ENCODE measurements at places on chromosomes 2 and 18.

DNA sequence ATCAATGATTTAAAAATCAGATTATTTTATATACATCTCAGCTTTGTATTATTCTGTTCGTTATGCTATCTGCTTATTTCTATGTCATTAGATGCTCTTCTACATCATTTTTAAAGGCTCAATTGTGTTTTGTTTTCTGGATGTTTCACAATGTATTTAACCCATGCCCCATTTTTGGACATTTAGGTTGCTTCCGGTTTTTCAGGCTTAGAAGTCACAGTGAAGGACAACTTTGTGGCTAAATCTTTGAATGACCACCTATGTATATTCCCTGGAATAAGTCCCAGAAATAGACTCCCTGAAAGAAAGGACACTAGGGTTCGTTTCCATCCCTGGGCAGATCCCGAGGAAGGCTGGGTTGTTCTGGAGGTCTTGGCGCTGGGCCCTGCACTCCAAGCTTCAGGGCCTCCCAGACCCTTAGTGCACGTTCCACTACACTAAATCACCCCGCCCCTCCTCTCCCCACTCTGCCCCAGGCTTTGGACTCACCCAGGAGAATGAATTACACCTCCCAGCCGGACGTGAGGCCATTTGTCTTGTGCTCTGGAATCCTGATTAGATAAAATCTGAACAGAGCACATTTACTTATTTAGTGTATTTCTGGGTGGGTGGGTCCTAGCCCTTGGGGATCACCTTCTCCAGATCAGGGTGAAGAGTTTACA lies 188.2 kb downstream of the ZFP36L2 start:
- no peak for DNase-seq

DNA sequence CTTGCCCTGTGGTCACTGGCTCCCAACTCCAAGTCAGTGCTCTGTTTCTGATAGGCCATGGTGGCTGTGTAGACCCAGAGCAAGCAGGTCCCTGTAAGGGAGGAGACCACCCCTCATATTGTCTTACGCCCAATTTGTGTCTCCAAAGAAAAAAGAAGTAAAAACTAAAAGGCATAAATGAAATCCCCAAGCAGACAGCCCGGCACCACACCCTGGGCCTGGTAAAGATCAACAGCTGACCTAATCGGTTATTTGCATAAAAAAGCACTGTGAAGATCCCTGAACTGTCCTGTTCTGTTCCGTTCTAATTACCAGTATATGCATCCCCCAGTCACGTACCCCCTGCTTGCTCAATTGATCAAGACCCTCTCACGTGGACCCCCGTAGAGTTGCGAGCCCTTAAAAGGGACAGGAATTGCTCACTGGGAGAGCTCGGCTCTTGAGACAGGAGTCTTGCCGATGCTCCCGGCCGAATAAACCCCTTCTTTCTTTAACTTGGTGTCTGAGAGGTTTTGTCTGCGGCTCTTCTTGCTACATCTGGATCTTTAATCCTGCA lies 364.1 kb upstream of the HS6ST1 start:
- no peak for DNase-seq

- DNase-seq = no peak
These were observed 69.1 kb downstream of the EHD3 start for GRCh38 chr2:31302940-31303563.

GRCh38 chr2:30422444-30423040 lies 24.5 kb upstream of the LCLAT1 start:
- DNase-seq = no peak

- no peak for DNase-seq
These were observed 629.1 kb downstream of the LRP1B start for GRCh38 chr2:141501752-141502151.

DNA sequence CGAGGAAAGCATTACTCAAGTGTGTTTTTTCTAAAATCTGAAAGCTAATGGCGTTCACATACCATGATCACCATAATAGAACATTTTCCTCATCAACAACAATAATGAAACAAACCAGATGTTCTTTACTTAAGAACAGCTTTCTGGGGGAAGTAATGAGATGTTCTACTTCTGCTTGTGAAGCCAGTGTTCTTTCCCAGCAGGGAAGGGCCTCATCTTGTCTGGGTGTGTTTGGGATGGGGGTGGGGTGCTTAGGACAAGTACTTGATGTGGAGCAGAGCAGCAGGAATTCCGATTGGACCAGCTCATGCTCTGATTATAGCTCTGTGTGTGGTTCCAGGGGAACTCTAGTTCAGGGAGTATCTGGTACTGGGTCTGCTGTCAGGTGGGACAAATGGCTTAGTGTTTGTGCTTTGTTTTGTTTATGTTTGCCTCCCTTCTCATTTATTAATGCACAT lies 163.0 kb upstream of the NOSTRIN start:
- DNase-seq = no peak

GRCh38 chr2:187078297-187078696 lies 229.3 kb upstream of the ZSWIM2 start:
- no peak for DNase-seq

- no peak for DNase-seq
These were observed 1577.7 kb upstream of the ACVR2A start for GRCh38 chr2:146267093-146267492.

- no peak for DNase-seq
These were observed 844.3 kb downstream of the MBD2 start for GRCh38 chr18:53380063-53380639.

DNA sequence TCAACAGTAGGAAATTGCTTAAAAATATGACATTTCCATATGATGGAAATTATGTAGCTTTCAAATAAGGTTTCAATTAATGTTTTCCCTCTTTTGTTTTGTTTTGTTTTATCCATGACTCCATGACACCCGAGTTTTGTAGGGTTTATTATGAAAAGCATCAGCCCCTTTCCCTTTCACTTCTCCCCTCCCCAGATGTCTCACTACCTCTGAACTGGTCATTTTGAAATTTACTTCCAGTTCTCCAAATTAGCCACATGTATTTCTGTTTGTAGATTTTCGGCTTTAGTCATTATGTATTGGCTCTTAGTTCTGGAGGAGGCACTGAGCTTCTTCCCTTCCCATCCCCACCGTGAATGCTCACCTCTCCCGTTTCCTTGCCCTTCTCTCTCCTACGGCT lies 18.6 kb upstream of the VPS4B start:
- DNase-seq = no peak

DNA sequence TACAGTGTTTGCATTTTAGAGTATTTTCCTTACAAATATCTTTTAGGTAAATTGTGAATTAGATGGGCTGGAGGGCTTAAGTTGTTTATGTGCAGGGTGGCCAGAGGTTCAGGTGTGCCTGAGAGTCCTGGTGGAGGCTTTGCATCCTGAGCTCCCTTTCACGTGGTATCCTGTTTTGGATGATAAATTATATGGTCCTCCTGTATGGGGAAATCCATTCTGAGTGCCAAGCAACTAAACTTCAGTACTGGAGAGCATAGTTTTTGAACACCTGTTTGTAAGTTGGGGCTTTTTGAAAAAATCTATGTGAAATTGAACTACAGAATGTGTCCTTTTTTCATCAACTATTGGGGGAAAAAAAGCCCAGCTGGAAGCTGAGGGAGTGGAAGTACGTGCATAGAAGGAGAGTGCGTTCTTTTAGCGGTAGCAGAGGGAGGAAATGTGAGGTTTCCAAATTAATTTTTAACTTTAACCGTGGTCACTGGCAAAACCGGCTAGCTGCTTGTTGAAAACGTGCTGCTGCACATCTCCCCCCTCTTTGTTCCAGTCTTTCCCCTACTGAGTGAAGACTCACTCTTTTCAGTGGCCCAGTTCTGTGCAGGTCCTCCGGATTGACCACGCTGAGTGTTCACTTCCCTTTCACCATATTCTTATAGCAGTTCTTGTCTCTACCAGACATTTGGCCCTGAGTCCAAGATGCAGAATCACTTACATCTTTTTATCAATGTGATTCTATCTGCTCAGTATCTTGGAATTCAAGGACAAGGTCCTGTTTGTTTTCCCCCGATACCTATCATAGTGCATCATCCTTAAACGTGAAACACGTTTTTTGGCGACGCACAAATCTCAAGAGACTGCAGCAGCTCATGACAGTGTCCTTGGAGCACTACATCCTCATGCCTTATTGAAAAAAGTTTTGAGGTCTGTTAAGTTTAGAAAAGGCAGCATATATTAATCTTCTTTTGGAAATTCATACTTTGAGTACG lies 15.3 kb downstream of the CNOT11 start:
- no peak for DNase-seq

DNA sequence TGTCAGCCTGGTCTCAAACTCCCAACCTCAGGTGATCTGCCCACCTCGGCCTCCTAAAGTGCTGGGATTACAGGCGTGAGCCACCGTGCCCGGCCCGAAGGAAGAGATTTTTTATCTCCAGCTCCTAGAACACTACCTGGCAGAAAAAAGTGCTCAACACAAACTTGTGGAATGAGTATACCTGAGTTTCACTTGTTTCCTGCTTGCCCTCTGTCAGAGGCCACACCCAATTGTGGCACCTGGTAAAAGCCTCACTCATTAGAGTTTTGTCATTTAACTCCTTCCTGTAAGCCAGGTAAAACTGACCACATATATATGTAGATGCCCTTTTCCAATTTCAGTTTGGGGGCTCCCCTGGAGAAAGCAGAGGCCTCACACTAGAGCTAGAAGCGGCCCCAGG lies 42.2 kb upstream of the RTN4 start:
- no peak for DNase-seq

DNA sequence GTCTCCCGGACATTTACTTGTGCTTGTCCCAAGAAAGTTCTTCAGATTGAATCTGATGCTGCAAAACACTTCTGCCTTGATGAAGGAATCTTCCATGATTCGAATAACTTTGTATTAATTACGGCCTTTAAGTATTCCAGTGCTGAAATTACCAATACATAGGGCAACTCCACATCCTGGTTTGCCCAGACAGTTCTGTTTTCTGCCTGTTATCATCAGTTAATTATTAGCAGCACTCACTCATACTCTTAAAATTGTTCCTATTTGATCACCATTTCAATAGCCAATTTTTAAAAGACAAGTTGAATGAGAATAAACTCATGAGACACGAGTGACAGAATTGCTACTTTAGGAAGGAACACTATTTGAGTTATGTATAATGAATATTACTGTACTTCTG lies 620.7 kb upstream of the ZEB2 start:
- no peak for DNase-seq

GRCh38 chr2:98477506-98477905 lies 32.8 kb downstream of the INPP4A start:
- no peak for DNase-seq

DNA sequence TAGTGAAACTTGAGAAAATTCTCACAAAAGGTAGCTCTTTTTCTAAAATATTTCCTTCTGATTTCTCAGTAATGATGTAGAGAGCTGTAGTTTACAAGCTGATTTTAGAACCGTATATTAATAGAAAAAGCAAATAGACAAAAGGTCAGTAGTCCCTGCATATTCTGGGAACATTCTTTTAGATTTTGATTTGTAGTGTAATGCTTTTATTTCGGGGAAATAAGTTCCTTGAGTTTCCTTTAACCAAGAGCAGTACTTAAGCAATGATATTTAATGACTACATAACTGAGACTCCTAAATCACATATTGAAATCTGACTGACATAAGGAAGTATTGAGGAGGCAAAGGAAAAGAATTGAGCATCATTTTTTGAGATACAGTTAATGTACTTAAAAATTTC lies 22.4 kb downstream of the NBEAL1 start:
- no peak for DNase-seq

GRCh38 chr2:200430017-200430416 lies 79.9 kb downstream of the KCTD18 start:
- no peak for DNase-seq

DNA sequence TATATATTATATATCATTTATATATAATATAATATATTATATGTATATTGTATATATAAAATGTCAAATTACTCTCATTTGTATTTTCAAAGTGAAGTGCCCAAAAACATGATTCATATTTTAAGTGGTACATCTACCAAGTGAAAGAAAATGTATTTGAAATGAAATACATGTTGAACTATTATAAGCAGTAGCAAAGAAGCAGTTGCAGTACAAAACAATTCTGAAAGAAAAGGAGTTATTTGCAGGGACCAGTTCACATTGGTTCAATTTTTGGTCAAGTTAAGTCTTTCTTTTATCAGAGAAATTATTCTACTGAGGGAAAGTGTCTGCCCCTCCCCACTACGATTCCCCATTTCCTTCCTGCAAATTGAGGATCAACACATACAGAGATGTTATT lies 51.9 kb downstream of the APLF start:
- no peak for DNase-seq

DNA sequence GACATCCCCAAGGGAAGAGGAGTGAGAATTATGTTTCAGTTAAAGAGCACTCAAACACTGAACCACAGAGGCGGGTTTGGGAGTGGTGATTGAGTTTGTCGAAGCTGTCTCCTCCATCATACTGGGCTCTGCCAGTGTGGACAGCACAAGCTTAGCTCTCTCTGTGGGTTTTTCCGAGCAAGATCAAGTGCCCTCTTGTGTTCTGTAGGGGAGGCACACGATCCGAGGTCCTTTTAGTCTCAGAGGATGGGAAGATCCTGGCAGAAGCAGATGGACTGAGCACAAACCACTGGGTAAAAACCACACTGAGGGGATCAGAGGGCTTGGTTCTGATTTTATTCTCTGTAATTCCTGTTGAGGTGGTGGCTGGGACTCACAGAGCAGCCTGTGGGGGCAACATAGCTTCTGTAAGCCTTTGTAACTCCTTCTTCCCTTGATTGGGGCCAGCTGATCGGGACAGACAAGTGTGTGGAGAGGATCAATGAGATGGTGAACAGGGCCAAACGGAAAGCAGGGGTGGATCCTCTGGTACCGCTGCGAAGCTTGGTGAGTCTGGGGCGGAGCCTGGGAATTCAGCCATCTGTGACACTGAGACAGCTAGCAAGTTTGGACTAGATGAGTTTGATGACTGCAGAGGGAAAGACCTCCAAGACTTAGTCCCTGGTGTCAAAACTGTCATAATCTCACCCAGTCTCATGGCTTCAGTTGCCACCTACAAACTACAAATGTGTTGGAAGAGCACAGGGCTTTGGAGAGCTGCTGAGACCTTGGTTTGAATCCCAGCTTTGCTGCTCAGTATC lies 2.0 kb downstream of the NAGK start:
- DNase-seq = no peak

- no peak for DNase-seq
These were observed 41.3 kb downstream of the CHMP3 start for GRCh38 chr2:86521922-86522321.

DNA sequence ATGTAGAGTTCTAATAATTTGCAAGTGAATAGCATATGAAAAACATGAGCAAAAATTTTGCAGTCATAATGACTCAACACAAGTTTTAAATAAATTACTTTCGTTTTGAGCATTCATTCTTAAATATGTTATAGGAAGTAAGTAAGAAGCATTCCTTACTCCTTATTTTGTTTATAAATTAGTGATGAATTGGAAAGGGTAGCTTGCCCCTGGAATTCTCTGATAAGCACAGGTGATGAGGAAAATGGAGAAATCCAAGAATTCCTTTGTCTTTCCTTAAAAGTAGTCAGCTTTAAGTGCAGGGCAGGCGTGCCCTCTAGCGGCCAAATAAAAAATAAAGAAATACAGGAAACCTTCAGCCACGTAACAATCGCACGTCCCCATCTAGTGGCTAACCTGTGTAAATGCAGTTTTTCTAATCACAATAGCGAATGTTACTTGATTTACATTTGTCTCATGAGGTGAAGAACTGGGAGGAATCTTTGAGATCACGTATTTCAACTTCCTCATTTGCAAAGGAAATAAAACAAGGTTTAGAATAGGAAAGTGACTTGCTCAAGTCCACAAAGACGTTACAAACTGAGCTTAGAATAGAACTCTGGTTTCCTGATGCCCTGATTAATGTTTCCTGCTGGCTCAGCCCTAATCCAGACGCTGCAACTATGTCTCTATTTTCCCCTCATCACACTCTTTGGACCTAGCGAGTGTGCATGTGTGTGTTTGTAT lies 47.2 kb upstream of the ZNG1B start:
- no peak for DNase-seq

- DNase-seq = no peak
These were observed 30.3 kb upstream of the NARS1 start for GRCh38 chr18:57651914-57652313.
